ENCODE measurements at places on chromosomes 6 and 20.

DNA sequence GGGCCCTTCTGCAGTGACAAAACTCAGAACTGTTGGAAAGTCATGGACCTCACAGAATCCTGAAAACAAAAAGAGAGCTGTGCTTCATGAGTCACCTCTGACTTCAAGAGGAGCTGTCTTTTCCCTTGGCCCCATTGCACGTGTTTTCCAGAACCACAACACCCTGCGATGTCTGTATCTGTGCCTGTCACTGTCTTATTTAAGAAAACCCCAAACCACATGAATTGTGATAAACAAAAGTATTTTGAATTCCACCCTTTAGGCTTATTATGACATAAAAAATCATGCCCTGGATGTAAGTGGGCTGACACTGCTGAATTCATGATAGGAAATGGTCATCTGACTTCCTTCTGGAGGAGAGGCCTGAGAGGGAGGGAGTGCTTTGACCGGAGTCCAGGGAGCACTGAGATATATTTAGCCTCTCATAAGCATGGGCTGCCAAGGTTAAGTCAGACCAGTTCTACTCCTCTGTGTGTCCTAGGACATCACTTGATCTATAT, 96.4 kb upstream of the DUSP22 start:
- peak; percentile 47 for DNase-seq

DNA sequence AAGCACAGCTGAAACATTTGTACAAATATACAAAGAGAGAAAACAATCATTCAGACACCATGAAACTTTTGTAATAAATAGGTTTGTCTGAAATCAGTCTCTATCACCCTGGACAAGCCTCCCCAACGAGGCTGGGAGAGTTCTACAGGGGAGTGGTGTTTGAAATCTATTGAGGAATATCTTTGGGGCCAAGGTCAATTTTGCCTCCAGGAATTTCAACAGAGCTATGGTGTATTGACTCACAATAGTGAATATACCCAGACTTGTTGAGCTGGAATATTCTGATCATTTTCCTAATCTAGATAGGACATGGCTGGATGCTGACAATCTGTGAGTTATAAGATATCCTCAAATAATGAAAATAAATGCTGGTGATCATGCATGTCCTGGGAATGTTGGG, 51.5 kb upstream of the ENPP5 start:
- DNase-seq: no peak

- no peak for DNase-seq
Observed at GRCh38 chr6:122758927-122759334, 20.6 kb upstream of the FABP7 start.

DNA sequence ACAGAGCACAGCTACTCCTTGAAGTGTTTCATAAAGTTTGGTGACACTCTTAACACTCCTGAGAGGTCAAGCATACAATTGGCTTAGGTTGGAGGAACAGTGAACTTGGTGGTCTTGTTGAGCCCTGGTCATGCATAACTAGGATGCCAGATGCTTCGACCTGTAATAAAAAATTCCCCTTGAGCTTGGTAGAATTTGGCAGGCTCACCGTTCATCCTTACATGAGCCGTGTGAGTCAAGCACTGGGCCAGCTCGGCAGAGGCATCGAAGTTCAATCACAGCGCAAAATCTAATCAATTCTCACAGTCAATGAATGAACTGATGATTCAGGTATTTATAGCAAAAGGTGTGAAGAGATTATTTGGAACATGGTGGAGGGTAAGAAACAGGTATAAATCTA, 33.7 kb downstream of the CYP24A1 start:
- no peak for DNase-seq

- no peak for DNase-seq
Observed at GRCh38 chr6:52508261-52508739, 68.6 kb downstream of the TRAM2 start.

DNA sequence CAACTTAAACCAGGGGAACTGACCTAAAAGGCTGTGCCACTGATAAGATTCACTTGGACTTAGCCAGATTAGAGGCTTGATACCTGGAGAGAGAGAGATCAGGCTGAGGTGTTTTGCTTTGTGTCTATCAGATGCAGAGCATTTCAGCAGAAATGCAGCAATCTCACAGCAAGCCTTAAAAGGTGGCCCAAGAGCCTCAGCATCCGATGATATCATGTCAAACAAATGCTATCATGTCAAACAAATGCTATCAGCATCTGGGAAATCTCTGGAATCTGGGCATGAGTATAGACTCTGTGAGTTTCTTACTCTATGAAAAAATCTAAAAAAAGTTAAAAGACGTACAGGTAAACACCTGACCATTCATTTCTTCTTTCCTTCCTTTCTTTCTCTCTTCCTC, 718.9 kb downstream of the EYS start:
- DNase-seq: no peak

- no peak for DNase-seq
Observed at GRCh38 chr6:9732056-9732455, 682.8 kb downstream of the TFAP2A start.

DNA sequence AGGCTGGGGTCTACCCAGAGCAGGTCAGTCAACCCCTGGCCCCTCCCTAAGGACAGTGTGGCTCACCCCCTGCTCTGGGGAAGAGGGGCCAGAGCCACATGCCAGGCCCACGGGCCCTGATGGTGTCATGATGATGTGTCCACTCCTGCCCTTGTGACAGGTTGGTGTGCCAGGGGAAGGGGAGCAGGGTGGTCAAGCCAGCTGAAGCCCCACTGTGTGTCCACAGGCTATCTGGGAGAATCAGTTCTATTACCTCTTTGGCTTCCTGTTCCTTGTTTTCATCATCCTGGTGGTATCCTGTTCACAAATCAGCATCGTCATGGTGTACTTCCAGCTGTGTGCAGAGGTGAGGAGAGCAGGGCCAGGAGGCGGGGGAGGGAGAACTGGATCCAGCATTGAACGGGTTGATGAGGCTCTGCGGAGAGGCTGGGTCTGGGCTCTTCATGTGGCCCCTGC, 47.7 kb downstream of the PLAGL2 start:
- DNase-seq: no peak

DNA sequence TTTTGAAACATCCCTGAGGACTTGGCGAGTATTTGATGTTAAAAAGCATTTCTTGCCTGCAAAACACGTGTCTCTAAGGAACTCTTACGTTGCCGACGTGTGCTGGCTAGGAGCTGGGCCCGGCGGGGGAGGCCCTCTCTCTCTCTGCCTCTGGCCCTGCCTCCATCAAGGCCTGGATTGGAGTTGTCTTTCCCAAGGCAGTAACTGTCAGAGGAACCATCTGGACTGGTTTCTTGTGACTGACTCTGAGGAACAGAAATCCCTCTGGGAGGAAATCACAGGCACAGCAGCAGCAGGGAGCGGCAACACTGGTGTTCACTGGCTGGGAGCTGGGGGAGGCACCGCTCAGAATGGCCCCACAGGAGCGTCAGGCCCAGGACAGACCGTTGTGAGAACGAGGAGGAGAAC, 244.2 kb downstream of the NRN1 start:
- DNase-seq: no peak

GRCh38 chr6:39951716-39952115, 17.5 kb upstream of the MOCS1 start:
- no peak for DNase-seq

GRCh38 chr20:11452326-11452725, 465.4 kb upstream of the BTBD3 start:
- no peak for DNase-seq

DNA sequence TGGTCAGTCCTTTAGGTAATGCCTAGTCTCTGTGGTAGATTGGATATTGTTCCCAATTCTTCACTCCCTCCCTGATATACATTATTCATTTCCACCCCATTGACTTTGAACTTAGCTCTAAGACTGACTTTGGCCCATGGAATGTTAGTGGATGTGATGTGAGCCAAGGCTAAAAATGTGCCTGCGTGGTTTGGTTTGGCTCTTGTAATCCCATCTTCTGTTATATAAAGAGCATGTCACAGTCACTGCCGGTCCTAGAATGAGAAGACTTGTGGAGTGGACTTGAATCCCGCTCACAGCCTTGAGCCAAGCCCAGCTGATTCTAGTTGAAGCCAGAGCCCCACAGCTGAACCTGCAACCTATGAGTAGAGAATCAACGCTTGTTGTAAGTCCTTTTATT, 23.6 kb upstream of the DNAAF9 start:
- no peak for DNase-seq

- DNase-seq: no peak
Observed at GRCh38 chr6:5680095-5680494, 326.6 kb downstream of the NRN1 start.

DNA sequence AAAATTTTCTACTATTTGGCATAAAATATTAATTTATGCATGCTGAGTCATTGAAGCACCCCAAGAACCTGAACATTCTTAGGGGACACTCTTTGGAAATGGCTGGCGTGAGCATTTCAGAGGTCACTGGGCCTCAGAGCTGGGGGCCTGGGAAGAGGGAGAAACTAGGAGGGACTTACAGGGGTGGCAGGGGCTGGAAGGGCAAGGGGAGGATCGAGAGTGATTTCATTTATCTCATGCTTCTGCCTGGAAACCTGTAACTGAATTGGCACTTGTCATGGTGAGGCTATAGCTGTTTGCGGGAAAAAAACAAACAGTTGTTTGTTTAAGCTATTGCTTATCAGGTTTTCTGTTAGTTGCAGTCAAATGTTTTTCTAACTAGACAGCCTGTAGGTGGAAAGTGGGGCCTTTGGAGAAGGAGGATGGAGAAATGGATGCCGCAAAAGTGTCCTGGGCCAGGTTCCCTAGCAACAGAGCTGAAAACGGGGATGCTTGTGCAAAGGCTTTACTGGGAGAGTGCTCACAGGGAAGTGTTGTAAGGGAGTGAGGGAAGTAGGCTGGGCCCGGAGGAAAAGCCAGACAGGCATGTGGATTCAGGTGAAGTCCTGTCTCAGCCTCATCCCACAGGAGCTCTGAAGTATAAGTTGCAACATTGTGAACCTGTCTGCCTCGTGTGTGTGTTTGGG, 36.4 kb upstream of the KAT14 start:
- DNase-seq: no peak

GRCh38 chr20:59183751-59184150, 20.1 kb downstream of the ZNF831 start:
- DNase-seq: no peak

- no peak for DNase-seq
Observed at GRCh38 chr20:14495066-14495465, 157.7 kb upstream of the FLRT3 start.

DNA sequence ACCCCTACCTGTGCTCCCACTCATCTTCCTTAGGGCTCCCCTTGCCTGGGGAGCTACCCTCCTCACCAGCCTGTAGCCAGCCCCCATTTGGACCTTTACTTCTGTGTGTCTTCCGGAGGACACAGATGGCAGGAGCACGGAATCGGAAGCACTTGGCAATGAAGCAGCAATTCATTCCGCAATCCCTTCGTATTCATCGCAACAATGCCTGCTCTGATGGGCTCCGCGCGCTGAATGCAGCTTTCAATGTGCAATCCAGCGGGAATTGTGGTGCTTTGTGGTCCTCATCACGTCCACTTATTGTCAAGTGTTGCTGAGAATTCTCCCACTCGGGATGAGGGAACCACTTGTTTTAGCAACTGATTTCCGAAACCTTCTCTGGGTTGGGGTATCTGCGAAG, 336.0 kb downstream of the DHX35 start:
- no peak for DNase-seq

DNA sequence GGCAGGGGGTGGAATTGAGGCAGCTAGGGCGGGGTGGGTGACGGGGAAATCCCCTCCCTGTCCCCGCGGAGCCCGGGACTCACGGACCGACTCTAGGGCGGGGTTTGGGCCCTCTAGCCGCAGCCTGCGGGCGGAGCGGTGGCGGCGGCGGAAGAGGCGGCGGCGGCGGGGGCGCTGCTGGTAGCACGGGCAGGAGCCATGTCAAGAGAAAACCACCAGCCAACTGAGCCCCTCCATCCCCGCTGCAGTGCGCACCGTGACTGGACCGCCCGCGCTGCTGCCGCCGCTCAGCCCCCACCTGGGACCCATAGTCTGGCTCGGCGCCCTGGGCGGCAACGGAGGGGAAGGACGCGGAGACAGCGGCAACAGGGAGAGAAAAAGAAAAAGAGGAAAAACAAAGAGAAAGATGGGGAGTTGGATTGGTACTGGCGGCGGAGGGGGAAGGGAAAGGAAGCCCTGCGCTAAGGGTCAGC, 1.2 kb upstream of the C6orf62 start:
- DNase-seq: peak; percentile 56

DNA sequence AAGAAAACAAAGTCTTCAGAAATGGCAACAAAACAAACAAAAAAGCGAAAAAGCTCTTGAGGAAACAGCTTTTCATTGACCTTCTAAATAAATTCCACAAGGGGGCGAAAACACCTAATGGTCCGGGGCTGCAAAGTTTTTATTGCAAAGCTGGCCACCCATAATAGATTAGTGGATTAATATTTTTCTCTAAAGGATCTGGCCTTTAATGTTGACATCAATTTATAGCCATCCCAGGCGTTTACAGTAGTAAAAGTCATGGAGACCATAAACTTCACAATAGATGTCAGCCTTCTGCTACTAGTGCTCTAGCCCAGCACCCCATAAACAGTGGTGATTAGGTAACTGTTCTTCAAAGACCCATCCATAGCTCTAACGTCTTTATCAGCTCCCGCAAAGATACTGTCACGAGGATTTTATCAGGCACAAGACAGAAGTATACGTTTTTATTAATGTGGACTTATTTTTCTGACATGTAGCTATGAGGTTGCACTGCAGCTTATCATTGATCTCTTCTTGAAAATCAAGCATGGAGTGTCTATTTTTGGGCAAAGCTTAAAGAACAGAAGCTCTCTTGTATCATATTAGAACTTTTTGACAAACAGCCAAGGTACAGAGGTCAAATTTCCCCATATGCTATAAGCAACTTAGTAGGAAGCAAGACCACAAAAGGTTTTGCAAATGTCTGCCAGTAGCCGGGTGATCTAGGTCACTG, 4.7 kb downstream of the CITED2 start:
- DNase-seq: no peak

- no peak for DNase-seq
Observed at GRCh38 chr6:163646133-163646532, 231.6 kb downstream of the QKI start.

- DNase-seq: no peak
Observed at GRCh38 chr6:57183336-57183735, 11.2 kb downstream of the BAG2 start.

DNA sequence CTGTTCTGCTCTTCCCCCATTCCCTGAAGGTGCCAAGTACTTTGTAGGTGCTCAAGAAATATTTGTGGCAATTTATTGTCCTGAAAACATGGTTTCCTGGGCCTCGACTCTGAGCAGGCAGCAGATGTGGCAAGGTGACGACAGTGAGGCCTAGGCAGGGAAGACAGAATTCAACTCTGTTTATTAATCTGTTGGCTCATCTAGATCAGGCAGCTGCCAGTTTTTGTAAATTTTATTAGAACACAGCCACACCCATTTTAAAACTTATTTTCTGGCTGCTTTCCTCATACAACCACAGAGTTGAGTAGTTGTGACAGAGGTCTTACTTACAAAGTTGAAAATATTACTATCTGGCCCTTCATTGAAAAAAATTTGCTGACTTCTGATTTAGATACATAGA, 24.5 kb downstream of the MAPK14 start:
- no peak for DNase-seq

- no peak for DNase-seq
Observed at GRCh38 chr20:33825340-33826269, 14.5 kb downstream of the CHMP4B start.

- no peak for DNase-seq
Observed at GRCh38 chr6:170369403-170369802, 62.8 kb downstream of the FAM120B start.

- no peak for DNase-seq
Observed at GRCh38 chr6:12033770-12034169, 21.7 kb downstream of the HIVEP1 start.

Data from stimulated activated CD4-positive, alpha-beta T cell treated with anti-CD3 and anti-CD28 coated beads, Interleukin-12 subunit alpha, Interleukin-12 subunit beta, amount 100 ng/mL, for 48 hours (primary cell).